ENCODE measurements at places on chromosomes 5 and 9.

DNA sequence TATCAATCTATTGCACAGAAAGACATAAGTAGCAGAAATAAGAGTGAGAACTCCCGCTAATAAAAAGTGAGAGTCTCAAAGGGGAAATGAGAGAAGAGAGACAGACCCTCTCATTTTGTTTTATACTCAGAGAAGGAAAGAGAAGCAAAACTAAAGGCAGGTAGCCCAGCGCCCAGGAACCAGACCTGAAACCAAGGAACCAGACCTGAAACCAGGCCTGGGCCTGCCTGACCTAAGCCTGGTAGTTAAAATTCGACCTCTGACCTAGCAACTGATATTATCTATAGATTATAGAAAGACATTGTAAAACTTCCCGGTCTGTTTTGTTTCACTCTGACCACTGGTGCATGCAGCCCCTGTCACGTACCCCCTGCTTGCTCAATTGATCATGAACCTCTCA lies 134.5 kb upstream of the SEMA6A start:
- no peak for DNase-seq

DNA sequence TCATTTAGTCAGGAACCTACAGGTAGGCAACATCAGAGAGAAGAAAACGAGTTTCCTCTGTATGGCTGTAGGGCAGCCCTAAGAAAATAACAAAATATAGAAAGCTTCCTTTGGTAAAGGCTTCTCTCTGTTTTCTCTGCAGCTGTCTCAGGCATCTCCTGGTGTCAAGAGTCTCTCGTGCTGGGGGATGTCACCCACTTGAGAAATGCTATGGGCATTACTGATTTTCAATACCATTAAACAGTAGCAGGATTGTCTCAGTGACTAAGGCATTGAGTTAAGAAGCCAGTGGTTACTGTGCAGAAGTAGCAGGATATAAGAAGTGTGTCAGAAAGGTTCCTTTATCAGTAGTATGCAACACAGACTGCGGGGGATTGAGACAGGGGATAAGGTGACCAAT lies 32.4 kb downstream of the LIFR start:
- DNase-seq = no peak

- DNase-seq = no peak
These were observed 72.2 kb upstream of the SPTLC1 start for GRCh38 chr9:92187390-92187789.

- peak; percentile 28 for DNase-seq
These were observed 110.6 kb downstream of the PAM start for GRCh38 chr5:102865510-102866236.

DNA sequence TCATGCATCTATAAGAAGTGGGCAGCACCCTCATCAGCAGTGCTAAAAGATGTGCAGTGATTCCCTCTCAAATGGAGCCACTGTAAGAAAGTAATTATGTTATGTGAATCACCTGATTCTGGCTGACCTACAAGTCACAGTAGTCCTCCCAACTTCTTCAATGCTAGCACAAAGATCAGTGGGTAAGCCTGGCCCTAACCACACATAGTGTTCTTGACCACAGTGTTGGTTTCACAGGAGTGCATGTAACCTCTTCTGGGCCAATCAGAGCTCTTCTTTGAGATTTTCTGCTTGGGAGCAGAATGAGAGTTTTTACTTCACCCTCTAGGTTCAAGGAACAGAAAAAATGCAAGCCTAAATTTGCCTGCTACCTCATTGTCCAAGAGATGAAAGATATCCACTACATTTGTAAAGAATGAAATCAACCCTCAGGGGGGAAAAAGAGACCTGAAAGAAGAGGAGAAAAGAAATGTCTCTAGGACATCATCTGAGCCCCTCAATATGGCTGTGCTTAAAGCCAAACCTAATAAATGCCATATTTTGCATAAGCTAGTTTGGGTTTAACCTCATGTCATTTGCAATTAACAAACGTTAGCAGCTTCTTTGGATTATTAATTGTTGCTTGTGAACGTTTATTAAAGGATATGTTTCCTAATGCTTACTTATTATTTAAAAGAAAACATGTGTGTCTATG lies 65.3 kb upstream of the ADRB2 start:
- no peak for DNase-seq
